Left cardiac atrium (tissue), 4 donors: ENCODE measurements at places on chromosomes 4 and X.

DNA sequence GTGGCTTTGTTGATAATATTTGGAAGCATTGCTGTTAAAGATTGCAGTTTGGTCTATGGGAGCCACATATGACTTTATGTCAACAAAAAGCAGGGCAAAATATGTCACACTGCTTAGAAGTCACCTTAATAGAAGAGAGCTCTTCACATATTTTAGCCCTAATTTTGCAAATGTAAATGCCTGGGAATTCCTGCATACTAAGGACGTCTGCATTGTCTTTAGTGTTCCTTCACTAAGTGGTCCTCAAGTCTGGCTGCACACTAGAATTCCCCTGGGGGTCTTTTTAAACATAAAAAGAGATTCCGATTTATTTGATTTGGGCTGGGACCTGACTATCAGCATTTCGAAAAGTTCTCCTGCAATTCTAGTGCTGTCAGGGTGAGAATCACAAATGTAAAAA, 495.1 kb upstream of the FAM241A start:
- no peak for DNase-seq

DNA sequence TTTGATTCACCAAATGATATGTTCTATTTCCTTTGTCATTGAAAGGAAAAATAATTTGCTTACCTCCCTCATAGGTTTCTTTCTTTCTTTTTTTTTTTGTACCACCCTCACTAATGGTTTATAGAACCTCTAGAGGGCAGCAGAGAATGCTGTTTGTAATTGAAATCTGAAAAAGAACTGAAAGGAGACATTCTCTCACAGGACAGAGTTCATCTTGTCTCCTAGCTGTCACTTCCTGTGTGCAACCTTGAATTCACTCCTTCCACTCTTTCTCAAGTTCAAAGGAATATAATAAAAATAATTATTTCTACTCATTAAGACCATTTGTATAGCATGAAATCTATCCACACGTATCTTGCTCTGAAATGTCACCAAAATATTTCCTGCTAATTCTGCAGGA, 51.0 kb downstream of the GUCY1B1 start:
- no peak for DNase-seq

GRCh38 chrX:110215411-110215810, 102.5 kb downstream of the AMMECR1 start:
- DNase-seq = no peak

DNA sequence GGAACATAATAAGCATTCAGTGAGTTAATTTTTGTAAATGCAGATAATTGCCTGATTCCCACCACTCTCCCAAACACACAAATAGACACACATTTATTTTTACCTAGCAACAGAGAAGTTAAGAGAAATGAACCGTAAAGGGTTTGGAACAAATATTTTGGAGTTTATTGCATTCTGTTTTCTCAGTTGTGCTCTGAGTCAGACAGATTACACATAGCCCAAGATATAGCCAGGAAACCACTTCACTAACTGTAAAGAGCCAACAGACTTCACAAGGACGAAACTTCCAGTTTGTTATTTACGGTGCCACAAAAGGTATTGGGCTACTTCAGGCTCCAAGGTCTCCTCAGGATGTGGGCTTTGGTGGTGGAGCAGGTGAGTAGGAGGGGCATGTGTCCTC, 217.0 kb downstream of the BMPR1B start:
- no peak for DNase-seq

DNA sequence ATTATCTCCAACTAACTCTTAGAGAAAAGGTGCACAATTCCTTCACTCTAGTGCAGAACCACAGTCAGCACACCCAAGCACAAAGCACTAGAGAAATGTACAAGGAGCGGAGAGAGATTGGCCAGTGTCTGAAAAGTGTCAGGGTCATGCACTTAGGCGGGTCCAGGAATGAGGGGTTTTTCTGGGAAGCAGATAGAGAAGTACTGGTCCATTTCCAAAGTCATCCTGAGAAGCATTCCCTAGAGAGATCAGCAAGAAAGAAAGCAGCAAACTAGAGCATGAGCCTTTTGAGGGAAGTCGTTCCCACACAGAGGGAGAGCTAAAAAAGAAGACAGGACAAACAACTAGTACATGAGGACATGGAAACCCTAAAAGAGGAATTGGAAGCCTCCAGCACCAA, 168.1 kb upstream of the MAP3K15 start:
- no peak for DNase-seq

DNA sequence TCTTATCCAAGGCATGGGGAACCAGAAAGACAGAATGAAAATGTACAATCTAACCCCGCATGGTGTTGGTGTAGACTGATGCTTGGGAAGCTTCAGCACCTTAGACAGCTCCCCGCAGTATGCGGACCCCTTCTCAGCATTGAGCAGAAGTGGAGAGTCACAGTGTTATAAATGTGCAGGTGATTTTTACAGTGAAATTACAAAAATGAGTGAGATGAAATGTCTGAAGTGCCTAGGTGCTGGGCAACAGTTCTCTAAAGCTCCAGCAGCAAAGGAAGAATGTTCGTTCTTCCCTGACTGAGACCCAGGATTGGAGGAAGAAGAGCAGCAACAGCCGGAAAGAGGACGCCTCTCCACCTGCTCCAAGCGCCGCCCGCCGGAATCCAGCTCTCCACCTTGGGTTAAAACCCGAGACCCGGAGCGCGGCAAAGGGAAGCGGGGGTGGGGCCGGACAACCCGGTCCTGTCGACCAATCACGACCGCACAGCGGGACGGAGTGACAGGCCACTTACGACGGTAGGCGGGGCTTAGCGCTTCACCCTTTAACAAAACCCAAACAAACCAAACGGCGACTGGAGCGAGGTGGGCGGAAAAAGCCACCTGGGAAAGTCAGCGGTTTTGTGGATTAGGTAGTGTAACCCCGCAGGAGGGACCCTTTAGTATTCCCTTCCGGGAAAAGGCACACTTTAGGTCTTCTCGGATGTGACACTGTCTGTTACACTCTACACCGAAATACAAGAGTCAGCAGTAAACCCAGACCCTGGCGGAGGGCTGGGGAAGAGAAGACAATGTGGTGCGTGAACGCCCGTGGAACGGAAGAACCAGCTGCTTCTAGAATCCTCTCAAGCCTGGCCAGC, at the start of gene GLRA3:
TSS of gene GLRA3 (minus strand) at position 403 of the 857 bp plus-strand sequence. CDS start 436 bp downstream, outside the sequence.
- DNase-seq = no peak

DNA sequence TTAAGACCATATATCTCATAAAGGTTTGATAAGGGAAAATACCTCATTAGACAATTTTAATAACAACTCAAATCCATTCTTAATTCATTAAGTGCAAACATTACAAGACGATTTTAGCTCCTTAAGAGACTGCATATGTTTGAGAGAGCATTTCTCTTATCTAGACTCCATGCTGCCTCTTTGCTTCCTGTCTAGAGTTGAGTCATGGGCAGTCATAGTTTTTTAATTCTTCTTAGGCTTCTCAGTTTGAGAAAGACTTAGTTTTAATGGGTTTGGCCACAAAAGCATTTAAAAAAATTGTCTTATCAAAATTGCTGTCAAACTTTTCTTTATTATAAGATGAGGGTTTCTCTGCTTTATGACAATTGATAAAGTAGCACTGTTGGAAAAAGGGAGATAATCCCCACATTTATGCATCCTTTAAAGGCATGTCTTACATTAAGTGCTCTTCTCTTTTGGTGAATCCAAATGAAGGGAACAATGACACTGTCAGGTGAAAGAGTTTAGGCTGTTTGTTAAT, 713.4 kb downstream of the PCDH18 start:
- DNase-seq = no peak

DNA sequence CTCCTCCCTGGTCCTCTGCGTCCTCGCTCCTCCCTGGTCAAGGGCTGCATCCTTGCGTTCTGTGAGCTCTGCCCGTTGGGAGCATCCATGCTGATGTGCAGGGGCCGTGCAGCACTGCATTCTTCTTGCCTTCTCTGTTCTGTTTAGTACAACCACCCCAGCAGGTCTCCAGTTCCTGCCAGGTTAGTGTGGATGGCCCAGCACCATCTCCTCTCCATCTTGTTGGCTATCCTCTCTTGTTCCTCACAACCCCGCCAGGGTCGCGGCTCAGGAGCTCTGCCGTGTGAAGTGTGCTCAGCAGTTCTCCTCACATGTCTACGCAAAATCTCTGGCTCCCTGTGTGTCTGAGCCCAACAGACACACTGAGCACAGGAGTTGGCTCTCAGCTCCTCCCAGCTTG, 10.4 kb upstream of the MAEA start:
- no peak for DNase-seq

DNA sequence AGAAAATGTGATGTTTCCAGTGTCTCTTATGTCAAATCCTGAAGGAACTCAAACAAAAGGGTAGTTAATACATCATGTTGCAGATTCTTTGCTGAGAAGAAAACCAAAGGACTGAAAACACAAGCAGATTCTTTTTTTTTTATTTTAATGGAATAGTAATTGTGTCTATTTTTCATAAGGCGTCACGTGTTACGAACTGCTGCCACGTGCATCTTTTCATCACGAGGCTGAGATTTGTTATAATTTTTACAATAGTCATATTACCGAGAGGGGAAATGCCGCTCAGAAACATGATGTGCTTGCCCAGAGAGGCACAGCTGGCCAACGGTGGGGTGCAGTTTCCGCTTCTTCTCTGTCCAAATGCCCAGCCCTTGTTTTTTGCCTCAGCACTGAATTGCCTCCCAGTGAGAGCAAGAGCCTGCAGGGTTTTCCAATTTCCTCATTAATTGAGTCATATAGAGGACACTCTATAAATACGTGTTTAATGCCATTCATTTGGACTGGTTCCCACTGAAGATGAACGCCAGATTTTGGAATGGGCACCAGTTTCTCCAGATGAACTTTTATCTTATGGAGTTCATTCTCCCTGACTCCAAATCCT, 225.3 kb downstream of the STK32B start:
- DNase-seq = no peak

GRCh38 chr4:86554646-86555045, 39.5 kb upstream of the PTPN13 start:
- DNase-seq = no peak

DNA sequence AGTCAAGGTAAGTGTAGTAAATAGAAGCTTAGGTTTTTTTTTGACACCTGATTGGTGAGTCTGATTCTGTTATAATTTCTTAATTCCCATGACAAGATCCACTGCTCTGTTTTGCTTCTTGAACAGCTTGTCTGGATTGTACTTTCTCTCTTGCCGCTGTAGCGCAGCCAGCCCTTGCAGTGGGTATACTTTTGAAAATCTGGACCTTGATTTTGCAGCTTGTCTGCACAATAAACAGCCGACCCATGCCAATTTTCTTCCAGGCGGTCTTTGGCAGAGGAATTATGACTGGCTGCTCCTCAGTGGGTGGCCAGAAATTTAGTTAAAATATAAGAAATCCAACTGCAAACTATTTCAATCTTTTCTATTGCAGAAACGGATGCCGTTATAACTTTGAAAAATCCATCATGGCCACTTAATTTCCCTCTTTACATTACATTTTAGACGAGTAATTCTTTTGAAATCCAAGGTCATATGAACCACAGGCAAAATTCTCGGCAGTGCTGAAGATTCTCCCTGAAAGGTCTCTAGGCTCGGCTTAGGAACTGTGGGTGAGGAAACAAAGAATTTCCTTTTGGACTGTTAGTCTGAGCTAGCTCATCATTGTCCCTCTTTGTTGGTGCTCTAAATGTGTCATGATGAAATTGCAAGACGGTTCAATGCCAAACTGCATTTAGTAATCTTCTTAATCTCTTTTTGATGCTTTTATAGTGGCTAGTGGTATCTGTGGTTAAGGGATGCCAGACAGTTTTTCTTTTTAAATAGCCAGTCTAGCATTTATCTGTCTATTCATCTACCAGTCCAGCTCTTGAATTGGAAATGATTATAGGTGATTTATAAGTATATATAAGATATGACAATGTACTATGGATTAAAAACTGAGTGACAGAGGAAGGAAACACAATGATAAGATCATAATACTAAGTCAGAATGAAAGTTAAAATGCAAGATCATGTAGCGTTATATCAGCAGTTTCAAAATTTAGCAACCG, 31.5 kb upstream of the PTTG2 start:
- no peak for DNase-seq

- no peak for DNase-seq
These were observed 107.0 kb upstream of the CTSO start for GRCh38 chr4:156060661-156061060.

- DNase-seq = no peak
These were observed 505.0 kb downstream of the TECRL start for GRCh38 chr4:63904201-63904600.

DNA sequence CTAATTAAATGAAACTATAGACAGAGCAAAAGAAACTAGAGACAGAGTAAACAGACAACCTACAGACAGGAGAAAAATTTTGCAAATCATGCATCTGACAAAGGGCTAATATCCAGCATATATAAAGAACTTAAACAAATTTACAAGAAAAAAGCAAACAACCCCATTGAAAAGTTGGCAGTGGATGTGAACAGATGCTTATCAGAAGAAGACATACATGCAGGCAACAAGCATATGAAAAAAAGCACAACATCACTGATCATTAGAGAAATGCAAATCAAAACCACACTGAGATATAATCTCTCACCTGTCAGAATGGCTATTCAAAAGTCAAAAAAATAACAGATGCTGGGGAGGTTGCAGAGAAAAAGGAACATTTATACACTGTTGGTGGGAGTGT, 14.8 kb downstream of the ZNF280C start:
- no peak for DNase-seq

DNA sequence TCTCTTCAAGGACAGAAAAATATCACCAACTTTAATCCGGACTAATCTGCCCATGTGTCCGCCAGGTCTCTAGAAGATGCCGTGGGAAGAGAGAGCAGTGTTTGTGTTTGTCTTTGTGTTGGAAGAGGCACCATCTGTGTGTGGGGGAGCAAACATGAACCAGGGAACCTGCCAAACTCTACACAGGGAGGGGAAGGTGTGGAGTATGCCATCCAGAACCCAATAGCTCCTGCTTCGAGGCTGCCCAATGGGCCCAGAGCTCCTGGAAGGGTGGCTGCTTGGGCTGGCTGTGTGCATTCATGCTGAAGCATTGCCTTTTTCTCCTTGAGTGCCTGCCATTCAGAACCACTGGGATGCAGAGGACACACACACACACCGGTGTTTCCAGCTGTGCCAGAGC, 536.2 kb downstream of the MID1IP1 start:
- no peak for DNase-seq

- DNase-seq = no peak
These were observed 9.3 kb upstream of the LIN54 start for GRCh38 chr4:83019794-83020494.

DNA sequence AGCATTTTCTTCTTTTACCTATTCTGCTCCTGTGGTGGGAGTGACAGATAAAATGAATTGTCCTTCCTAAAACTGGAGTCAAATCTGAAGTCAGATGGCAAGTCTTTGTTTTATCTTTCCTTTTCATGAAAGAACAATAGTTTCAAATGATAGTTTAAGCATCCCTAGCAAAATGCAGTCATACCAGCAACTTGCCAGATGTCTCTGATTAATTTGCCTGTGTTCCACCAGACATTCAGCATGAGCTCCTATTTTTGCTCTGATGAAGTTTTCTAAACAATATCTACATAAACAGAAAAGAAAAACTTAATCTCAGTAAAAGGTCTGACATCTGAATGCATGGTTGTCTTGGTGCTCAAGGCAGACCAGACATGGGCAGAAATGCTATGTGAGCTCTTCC, 15.2 kb downstream of the PRKG2 start:
- no peak for DNase-seq

DNA sequence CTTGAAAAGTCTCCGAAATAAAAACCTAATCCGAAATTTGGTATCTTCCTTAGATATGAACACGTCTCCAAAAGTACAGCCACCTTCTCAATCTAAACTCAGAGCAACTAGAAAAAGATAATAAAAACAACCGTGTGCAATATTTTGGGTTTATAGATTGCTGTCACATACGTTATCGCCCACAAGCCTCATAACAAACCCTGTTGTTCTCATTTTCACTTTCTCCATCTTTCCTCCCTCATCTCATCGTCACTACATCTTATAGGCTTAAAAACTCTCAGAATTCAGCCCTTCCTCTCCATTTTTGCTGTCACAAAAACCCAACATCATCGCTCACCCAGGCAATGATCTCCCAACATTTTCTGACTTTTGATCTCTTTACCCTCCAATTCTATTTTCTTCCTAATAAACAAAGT, 448 bp upstream of the SCFD2 start:
- no peak for DNase-seq
